ENCODE measurements at places on chromosomes 13 and 19. TPM values are rescaled to one million over a fixed set of nuclear protein-coding genes. Genes with fewer than 3 reads are reported as not detected.

DNA sequence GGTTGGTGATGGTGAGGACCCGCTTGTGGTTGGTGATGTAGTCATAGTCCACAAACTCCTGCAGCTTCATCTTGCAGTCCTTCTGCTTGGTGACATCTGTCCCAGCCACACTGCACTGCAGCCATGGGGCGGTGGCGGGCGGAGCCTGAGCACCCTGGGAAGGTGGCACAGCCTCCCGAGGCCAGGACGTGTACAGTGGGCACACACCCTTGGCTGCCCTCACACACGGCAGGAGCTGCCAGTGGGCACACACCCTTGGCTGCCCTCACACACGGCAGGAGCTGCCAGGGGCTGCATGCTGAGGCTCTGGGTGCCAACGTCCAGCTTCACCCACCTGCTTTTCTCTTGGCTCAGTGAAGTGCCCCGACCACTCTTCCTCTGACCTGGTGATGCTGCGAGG is 128.7 kb downstream of the TUBA3C start:
- DNase-seq = no peak

DNA sequence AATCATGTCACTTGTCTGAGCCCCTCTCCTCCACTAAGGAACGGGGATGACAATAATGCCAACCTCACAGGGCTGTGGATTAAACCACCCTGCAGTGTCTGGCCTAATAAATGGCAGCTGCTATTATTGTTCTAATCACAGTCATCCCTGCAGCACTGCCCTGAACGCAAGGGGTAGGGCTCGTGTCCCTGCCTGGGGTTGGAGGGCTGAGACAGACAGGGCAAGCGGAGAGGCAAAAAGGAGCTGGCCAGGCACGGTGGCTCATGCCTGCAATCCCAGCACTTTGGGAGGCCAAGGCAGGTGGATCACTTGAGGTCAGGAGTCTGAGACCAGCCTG is 10.2 kb upstream of the KPTN start:
- DNase-seq = no peak

The ATP1A3 gene
- 0.19 TPM for total RNA-seq

DNA sequence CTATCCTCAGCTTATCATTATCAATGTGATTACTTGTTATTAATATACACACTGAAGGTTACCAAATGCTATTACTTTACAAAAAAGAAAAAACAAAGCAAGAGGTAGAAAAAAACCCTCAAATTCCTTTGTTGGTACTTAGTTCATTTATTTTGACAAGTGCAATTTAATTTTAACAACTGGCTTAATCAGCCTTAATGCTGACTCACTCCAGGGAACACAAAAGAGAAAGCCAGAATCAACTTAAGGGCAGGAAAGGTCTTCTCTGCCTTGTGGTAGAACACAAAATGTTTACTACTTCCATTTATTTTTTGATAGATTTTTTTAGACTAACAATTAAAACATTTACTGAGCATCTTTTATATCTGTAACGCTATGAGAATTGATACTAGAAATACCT is 417.1 kb downstream of the PCDH17 start:
- no peak for DNase-seq

The PSG7 gene
- not detected for total RNA-seq

The CCDC70 gene
- total RNA-seq = not detected

GRCh38 chr13:74767050-74767449 is 632.8 kb upstream of the KLF12 start:
- DNase-seq = peak; percentile 69

All from LHCN-M2 (cell line).